ENCODE measurements at places on chromosomes 3 and 15.

- no peak for DNase-seq
Measured at GRCh38 chr3:193049935-193050334, 132.3 kb upstream of the MB21D2 start.

DNA sequence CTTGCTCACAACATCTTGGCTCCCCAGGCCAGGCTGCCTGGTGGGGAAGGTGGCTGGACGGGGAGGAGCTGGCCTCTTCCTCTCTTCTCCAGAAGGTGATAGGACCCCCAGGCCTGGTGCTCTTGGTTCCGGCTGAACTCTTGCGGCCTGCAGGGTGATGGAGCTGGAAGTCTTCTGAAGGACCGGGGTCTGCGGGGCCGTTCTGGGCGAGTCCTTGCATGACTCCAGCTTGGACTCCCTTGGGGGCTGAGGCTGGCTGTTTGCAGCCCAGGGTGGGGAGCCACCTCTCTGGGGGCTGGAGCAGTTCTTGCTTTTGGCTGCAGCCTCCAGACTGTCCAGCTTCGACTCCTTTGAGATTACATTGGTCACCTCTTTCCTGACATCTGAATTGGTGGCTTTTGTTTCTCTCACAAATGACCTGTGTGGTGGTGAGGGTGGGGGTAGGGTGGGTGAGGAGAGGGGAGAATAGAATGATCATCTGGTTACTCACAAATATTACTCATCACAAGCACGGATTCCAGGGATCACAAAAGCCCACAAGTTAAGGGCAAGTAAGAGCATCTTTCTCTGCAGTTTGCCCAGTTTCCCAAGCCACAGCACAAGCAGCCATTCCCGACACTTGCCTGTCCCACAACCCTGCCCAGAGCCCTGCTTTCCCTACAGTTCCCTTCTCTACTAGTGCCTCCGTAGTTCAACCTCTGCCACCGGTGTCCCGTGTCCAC is 149.1 kb upstream of the HACD2 start:
- DNase-seq: no peak

DNA sequence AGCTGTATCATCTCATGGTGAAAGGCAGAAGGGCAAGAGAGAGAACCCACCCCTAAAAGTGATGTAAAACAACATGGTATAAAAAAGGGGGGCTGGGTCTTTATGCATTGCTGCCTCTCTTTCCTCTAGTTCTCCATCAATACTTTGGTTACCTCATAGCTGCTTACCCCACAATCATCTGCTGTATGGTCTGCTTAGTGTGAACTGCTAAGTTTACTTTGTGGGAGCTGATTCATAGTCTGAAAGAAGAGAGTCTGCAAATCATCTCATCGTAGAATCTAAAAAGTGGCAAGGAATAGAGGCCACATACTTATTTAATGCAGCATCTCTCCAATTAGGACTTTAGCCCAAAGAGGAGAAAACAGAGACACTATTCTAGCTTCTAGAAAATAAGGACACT is 546.8 kb downstream of the GBE1 start:
- DNase-seq: no peak

GRCh38 chr15:39582286-39582976 is 1.6 kb downstream of the THBS1 start:
- DNase-seq: no peak

DNA sequence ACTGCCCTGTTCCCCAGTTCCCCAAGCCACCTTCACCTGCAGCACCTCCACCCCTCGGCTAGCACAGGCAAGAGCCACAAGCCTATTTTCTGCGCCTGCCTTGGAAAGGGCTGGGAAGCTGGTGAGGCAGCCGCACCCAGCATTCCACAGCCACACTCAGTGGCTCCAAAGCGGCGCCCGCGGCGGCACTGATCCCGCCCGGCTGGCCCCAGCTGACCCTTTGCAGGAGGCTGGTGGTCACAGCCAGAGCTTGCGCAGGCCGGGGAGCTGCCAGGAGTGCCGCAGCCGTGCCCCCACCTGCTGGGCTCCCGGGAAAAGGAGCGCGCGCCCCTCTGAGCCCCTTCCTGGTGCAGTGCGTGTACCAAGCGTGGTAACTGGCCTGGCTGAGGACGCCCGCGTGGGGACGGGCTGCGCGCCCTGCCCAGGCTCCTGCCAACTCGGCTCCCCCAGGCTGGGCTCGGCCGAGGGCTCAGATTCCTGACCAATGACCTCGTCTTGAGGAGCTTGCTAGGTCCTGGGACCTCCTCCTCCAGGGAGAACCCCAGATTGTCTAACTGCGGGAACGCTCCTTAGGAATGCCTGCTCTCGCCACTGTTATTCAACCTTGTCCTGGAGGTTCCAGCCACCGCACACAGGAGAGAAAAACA is 13.3 kb downstream of the GRAMD2A start:
- peak; percentile 77 for DNase-seq

- DNase-seq: no peak
Measured at GRCh38 chr3:59769127-59769750, 719.4 kb upstream of the CFAP20DC start.

DNA sequence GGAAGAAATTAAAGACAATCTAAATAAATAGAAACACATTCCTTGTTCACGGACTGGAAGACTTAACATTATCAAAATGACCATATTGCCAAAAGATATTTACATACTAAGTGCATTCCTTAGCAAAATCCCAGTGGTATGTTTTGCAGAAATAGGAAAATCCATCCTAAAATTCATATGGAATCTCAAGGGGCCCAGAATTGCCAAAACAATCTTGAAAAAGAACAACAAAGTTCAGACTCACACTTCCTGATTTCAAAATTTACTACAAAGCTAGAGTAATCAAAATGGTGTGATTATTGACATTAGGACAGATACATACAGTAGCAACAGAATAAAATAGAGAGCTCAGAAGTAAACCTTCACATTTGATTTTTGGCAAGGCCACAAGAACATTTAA is 515.5 kb downstream of the OCA2 start:
- no peak for DNase-seq

DNA sequence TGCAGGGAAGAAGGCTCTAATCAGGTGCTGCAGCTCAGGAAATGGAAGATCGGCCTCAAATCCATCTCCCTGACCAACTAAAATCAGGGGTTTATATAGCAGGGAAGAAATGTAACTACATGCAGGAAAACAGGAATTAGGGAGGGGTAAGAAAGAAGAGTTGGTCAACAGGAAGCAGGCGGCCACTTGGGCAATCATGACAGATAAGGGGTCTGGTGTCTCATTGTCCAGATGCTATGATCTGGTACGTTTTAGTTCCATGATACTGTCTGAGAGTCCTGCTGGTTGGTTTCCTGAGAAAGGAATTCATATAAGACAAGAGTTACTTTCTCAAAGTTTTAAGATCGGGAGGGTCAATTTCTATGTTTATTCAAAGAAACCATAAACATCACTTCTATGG is 24.2 kb downstream of the KATNBL1 start:
- DNase-seq: no peak

- no peak for DNase-seq
Measured at GRCh38 chr3:158539414-158540014, 31.5 kb upstream of the MLF1 start.

GRCh38 chr3:49283997-49284396 is 7.0 kb upstream of the C3orf62 start:
- DNase-seq: no peak

GRCh38 chr15:42502477-42502876 is 7.0 kb downstream of the SNAP23 start:
- DNase-seq: no peak

GRCh38 chr3:86695752-86696151 is 295.2 kb downstream of the VGLL3 start:
- DNase-seq: no peak

- DNase-seq: no peak
Measured at GRCh38 chr3:464255-464654, 267.7 kb downstream of the CHL1 start.

DNA sequence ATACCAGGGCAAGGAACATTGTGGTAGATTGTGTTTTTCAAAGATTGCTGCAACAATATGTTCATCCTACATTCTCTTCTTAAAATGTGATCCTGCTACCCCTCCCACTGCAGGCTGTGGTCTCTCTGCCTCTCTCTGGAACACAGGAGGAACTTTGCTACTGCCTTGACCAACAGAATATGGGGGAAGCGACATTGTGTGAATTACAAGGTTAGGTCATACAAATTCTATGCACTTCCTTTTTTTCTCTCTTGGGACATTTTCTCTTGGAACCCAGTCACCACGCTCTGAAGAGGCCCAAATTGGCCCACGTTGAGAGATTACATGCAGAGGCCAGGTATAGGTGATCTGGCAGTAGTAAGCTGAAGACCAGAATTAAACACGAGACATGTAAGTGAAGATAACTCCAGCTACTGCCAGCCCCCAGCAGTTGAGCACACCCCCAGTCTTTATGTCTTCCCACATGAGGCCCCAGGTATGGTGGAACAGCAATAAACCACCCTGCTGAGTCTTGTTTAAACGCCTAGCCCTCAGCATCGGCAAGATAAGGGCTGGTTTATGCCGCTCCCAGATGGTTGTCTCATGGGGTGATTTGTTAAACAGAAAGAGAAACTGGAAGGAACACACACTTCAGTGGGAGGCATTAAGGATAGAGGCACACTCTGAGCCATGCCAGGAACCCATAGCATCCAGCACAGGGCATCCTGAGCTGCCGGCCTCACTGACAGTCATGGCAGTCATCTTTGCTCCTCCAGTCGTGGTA is 59.9 kb downstream of the FAM43A start:
- no peak for DNase-seq

- DNase-seq: no peak
Measured at GRCh38 chr3:115652738-115653137, 29.4 kb downstream of the GAP43 start.

Data from H1 (cell line).